ENCODE measurements at places on chromosomes 3 and 15.

DNA sequence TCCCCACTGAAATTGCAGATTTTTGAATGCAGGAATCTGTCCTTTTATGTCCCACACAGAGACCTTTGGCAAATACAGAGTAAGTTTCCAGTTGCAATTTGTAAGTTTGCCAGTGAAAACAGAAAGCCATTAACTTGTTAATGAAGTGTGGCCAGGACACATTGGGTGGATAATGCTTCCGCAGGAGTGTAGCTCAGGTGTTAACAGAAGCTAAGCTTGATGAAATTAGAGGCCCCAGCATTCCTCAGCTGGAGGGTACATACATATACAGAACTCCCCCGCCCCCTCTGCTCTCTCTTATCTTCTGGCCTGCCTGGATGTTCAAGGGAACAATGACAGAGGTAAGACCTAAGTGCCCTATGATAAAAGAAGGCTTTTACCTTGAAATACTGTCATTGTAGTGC is 8.1 kb upstream of the LRRC2 start:
- no peak for DNase-seq

DNA sequence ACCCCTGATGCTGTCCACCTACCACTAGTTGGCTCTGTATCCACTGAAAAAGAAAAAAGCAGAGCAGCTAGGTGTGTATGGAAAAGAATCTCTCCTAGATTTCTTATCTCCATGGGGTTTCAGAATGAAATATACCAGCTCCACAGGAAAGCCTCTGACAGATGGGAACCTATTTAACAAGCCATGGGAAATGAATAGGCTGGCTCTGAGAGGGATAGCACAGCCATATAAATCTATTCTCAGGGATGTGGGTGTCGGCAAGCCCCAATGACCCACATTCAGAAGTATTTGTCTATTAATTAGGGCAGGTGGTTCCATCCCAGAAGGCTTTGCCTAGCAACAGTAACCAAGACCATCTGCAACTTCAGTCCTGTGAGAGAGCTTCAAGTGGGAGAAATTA is 694.1 kb downstream of the AGBL1 start:
- DNase-seq = no peak

DNA sequence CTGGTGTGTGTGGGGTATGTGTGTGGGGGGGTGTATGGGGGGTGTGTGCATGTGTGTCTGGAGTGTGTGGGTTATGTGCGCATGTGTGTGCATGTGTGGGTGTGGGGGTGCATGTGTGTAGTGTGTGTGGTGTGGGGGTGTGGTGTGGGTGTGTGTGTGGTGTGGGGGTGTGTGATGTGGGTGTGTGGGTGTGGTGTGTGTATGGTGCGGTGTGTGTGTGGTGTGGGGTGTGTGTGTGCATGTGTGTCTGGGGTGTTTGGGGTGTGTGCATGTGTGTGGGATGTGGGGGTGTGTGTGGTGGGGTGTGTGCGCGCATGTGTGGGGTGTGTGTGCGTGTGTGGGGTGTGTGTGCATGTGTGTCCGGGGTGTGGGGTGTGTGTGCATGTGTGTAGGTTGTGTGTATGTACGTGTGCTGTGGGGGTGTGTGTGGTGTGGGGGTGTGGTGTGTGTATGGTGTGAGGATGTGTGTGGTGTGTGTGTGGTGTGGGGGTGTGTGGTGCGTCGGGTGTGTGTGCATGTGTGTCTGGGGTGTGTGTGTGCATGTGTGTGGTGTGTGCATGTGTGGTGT is 6.2 kb upstream of the OCA2 start:
- no peak for DNase-seq

DNA sequence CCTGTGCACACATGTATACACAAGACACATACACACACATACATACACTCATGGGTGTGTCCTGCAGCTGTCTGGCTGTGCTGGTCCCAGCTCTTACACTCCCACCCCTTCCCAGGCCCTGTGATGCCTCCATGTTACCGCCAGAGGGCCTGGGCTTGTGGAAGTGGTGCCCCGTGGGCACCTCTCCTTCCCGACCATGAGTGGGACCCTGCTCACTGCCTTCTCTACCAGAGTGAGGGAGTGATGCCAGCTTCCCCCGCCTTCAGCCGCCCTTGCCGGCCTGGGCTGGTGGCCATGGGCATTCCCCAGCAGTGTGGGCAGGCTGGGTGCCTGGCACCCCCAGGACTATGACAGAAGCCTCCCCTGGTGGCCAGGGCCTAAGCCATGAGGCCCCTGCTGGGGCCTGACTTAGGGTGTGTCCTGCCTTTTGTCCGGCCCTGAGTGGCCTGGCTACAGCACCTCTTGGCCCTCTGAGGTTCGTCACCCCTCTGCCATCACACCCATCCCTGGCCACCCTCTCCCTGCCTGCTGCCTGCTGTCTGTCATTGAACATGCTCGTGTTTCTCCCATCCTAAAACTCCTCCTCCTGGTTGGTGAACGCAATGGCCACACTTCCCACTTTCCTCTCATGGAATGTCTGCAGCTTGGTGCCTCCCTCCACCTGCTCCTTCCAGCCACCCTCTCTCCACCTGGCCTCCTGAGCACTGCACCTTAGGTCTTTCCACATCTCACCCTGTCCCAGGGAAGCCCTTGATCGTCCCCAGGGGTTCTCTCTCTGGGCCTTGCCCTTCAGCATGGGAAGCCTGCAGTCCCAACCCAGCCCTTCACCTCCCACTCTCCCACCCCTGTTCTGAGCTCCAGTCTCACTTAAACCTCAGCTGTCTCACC is 14.6 kb downstream of the HDAC11 start:
- no peak for DNase-seq

GRCh38 chr15:31169558-31169957 is 68.0 kb upstream of the TRPM1 start:
- DNase-seq = no peak

- no peak for DNase-seq
Measured at GRCh38 chr3:172033396-172033795, 6.0 kb upstream of the FNDC3B start.

- DNase-seq = no peak
Measured at GRCh38 chr15:42402455-42403205, 43.3 kb downstream of the CAPN3 start.

GRCh38 chr15:71456362-71456761 is 341.1 kb downstream of the THSD4 start:
- no peak for DNase-seq

DNA sequence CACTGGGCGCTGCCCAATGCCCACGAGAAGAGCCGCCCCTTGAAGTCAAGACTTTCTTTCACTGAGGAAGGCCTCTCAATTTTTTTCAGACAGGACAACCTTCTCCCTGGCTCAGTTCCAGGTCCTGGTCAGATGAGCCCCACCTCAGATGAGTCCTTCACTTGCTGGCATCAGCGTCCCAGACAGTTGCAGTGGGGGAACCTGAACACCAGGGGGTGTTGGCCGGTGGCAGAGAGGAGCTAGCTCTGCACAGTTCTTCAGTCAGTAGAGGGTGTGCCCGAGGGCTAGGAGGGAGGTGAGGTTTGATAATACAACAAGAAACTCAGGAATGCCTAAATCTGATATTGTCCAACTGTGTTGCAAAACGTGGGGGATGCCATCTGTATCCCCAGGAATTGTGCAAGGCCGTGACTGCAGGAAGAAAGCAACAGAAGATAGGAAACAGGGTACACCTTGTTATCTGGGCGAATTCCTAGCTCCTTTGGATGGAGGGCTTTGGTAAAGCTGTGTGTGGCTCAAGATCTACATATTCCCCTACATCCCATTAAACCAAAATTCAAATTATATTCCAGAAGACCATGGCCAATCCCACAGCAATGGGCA is 34.3 kb downstream of the CCR3 start:
- DNase-seq = no peak

GRCh38 chr15:50341616-50342136 is 13.3 kb downstream of the GABPB1 start:
- no peak for DNase-seq

DNA sequence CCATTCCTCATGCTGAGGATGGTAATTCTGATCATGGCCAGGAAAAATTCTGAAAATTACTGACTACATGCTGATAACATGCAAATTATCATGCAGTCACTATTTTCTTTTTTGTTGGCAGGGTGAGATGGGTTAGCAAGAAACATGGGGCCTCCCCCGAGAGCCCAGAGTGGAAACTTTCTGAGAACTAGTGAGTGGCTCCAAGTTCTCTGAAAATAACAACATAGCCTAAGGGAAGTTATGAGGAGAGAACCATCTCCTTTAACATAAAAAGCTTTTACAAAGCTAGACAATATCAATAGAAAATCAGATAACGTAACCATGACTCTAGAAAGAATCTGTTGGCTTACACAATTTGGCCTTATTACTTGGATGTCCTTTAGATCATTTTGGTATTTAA is 254.2 kb downstream of the PLOD2 start:
- no peak for DNase-seq

GRCh38 chr3:188979248-188979647 is 192.5 kb upstream of the TPRG1 start:
- no peak for DNase-seq

- no peak for DNase-seq
Measured at GRCh38 chr3:188185717-188186251, 31.8 kb downstream of the LPP start.

DNA sequence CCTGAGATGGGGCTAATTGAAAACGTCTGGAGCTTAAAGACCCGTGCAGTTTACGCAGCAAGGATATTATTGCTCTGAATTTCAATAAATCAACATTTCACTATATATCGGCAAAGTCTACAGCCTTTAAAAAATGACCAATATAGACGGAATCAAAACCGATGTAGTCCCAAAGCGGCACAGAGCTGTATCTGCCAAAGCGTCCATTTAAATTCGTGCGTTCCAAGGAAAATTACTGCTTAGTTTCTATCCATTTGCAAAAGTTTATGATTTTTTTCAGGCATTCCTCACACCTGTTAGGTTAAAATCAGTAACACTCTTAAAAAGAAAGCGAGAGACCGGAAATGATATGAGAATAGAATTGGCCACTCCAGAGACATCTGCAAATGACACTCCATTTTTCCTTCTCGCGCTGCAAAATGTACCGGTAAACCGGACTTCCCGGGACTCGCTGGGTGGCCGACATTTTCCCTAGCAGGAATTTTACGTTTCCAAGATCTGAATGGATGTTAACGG is 777 bp upstream of the EIF4A2 start:
- no peak for DNase-seq

GRCh38 chr15:77282333-77282732 is 137.6 kb downstream of the PEAK1 start:
- DNase-seq = peak; percentile 48

All from non-pigmented ciliary epithelial cell (primary cell).